ENCODE measurements at places on chromosomes 7 and 10.

DNA sequence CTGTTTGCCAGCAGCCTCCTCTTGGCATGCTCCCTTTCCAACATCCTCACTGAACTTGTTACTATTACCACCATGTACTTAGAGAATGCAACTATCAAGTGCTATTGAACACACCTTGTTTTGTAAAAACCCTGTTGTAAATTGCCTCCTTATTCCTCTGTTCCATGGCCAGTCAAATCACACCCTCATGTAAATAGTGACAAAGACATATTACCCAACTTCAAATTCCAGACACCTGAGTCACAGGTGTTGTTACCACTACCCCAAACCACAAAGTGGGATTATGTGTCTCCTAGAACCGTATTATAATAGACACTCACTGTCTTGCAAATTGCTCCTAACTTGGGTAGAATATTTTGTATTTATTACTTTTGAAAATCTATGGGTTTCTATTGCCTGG is 263.2 kb upstream of the C7orf33 start:
- no peak for DNase-seq

- peak; percentile 60 for DNase-seq
These were observed 994 bp downstream of the GATAD1 start for GRCh38 chr7:92448205-92448747.

GRCh38 chr10:95289003-95289920 is 1.5 kb downstream of the PDLIM1 start:
- DNase-seq, result no peak

DNA sequence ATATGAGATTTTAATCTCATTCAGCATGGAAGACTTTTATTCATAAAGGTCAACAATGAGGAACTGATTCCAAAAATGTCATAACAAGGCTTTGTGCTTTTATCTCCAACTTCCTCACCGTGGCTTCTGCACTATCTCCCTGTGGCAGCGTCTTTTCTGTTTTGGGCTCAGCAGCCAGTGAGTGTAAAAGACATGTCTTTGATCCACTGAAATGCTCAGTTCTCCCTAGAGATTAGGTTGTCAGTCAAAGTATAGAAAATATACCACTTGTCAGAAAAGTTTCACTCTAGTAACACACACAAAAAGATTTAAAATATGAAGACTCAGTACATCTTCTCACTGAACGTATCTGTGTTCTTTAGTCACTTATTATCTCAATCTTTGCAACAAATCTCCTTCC is 901.8 kb upstream of the ZWINT start:
- DNase-seq, result no peak

- DNase-seq, result no peak
These were observed 391.2 kb downstream of the ANKRD7 start for GRCh38 chr7:118615681-118616080.

DNA sequence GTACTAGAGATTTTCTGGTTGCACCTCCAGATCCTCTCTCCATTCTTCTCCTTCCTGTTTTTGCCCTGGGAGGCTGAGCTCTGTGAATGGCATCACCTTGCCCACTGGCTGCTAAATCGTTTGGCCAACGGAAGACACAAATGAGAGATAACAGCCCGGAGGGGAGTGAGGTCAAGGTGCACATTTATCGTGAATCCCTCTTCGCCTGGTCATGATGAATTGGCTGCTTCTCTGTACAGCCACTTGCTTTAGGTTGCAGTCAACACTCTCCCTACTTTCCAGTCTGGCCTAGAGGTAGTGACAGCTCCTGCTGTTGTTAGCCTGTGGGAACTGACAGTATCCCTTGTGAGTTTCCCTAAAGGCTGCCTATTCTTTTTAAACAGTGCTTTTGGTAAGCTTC is 85.4 kb upstream of the CHCHD3 start:
- DNase-seq, result no peak
